ENCODE measurements at places on chromosomes 1 and 21.

GRCh38 chr1:231839999-231840398 lies 213.4 kb downstream of the DISC1 start:
- DNase-seq = no peak

DNA sequence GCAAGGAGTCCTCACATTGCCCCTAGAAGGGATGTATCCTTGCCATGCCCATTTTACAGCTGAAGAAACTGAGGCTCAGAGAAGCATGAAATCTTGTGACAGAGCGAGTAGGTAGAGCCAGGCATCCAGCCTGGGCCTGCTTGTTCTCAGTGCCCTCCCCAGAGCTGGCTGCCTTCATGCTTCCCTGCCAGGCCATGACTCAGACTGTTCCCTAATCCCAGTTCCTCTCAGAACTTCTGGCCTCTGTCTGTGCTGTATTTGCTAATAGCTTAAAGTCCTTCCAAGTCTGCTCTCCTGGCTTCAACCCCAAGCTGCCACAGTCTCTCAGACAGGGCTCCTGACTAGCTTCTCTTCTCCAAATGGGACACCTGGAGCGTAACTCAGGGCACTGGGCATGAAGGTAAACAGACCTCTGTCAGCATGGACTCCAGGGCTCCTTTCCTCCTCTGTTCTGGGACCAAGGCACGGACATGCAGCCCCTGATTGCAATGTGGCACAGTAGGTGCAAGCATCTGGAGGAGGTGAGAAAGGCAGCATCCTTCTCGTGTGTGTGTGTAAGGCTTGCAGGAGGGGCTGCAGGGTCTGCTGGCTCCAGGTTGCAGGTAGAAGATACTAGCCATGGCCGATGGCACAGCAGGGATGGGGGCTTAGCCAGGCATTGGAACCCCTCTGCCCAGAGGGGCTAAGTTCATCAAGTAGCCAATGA lies 122.7 kb downstream of the HMGB4 start:
- no peak for DNase-seq

DNA sequence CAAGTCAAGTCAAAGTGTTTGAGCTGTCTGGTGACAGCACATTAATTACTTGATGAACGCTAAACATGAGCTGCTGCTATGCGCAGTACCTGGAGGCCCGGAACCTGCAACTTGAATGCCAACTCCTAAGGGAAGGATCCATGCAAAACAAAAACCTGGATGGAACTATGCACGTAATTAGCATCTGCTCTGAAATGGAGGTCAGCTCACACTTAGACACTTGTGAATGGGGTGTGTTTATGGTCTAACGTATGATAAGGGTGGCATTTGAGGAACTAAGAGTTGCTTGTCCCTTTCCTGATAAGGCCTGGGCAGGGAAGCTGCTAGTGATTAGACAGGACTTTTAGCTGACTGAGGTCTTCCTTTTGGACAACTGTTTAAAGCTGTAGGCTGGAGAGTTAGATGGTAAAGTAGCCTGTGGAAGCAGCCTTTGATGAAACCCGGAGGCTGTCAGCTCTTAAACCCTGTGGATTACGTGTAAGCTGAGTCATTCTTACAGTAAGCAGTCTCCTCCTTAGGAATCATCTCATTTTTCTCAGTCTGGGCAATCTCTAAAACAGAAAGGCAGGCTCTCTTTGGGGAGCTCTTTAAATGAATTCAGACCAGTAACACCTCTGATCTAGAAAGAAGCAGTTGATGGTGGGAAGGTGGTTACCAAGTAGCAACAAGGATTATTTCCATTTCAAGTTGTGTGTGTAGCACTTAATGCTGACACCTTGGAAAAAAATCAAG lies 6.8 kb downstream of the TENT5C start:
- DNase-seq = no peak

GRCh38 chr1:25858494-25858893 lies 763 bp downstream of the AUNIP start:
- no peak for DNase-seq

GRCh38 chr1:241598249-241598648 lies 41.9 kb downstream of the CHML start:
- DNase-seq = no peak

DNA sequence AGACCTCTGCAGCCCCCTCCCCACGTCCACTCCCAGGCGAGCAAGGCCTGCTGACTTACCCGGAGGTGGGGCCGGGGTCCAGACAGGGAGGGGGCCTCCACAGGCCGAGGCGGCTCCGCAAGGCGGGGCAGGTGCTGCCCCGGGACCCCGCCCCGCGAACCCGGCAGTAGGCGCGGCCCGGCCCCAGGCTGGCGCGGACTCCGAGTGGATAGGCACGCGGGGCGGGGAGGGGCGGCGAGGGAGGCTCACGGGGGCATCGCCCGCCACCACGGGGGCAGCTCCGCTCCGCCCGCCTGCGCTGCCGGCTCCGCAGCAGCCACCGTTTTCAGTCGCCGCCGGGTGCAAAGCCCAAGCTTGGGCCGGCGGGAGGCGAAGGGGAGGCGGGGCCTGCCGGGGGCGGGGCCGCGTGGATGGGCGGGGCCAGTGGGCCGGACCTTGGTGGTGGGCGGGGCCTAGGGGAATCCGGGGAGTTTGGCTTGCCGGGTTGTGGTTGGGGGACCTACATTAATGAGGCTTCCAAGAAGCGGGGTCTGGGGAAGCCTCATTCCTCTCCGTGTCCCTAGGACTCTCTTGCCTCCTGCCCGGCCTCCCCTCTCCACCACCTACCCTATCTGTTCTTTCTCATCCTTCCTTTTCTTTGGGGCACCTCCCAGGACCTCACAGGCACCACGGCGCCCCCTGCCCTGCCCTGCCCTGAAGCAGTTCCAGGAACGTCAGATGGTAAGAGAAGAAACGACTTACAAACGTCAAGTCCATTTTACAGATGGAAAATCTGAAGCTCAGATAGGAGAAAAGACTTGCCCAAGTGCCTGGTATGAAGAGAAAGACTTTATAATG lies at the start of gene RIMS3:
Gene RIMS3 (minus strand): TSS at position 348 of the 837 bp plus-strand sequence. CDS start 23,757 bp downstream, outside the sequence.
- peak; percentile 97 for DNase-seq

DNA sequence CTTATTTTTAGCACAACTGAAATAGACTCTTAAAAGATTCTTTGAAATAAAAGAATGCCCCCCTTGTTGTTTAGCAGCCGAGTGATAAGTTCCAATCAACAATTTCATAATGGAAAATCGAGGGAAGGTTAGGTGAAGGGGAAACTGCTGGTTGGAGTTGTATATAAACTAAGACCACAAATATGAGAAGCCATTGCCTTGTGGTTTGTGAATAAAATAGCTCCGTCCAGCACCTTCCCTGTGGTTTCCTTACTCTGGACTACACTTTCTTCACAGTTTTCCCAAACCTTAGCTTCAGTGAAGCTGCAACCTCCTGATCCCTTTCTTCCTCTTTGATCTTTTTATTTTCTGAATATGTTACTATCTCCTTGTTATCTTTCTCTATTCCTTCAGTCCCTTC lies 6.7 kb upstream of the RAB3GAP2 start:
- DNase-seq = no peak

GRCh38 chr1:150730130-150730721 lies 9.5 kb upstream of the HORMAD1 start:
- no peak for DNase-seq

DNA sequence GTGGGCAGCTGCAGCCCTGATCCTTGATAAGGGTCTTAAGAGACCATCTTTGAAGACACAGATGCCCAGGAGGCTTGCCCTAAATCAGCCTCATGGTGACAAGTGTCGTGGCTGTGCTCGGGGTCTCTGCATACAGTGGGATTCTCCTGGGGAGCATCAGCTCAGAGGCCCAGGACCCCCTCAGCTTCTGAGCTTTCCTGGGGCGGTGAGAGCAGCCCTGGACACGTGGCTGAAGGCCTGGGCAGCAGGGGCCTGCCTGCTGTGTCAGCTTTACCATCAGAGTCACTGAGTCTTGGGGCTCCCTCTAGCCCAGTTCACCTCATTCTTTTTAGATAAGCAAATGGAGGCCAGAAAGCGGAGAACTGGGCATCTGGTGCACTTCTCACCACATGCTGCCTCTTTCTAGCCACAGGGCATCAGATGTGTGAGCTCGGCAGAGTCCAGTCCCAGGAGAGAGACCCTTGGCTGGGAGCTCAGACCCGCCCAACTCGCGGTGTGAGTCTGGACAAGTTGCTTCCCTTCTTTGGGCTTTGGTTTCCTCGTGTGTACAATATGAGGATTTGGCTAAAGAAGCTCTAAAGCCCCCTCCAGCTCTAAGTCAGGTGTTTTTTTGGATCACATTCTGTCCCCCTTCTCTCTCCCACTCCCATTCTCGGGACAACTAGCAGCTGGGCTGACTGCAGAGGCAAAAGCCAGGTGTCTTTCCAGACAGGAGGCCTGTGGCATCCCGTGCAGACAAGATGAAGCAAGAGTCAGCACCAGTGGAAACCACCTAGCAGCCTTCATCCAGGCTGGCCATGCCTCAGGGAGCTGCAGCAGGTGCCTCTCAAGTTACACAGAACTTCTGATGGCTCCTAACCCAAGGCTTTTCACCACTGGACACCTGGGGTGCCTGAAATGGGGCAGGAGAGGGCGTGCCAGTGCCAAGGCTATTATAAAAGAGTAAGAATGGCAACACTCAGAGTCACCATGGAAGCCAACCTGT lies 119.1 kb downstream of the KCNN3 start:
- DNase-seq = no peak

- peak; percentile 24 for DNase-seq
These were observed 27.7 kb downstream of the EPS15 start for GRCh38 chr1:51491166-51491981.

DNA sequence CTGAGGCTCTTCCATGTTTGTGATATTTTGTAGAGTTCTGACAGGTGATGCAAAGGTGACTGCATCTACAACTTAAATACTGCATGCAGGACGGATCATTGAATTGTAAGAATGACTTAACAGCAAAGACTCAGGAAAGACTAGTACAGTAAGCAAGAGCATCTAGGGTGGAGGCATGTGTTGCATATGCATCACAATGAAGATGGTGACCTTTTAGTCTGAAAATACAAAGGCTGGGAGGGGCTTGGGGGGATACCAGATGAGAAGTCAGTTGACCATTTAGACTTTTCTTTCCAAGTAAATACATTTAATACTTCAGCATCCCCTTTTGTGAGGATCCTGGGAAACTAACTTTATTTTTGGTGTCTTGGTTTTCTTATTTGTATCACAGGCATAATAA lies 145.5 kb downstream of the NUF2 start:
- DNase-seq = no peak

DNA sequence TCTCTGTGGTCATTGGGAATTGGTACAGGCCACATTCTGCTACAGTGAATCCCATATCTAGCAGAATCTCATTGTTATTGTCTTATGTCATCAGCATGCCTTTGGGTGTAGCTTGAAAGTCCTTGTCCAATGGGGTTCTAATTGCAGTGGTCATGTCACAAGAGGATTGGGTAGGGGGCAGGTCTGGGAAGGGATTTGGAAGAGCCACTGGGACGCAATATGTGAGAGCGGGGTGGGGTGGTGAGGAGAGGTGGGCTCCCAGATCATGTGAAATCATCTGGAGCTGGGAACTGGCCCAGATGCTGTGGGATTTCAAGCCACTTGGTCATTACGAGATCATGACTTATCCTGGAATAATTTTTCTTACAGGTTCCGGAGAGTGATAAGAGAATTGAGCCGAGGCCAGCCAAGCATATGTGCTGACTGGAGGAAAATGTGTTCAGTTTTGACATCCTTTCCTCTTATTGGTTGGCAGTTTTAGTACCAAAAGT lies 16.3 kb downstream of the CNIH3 start:
- DNase-seq = no peak

DNA sequence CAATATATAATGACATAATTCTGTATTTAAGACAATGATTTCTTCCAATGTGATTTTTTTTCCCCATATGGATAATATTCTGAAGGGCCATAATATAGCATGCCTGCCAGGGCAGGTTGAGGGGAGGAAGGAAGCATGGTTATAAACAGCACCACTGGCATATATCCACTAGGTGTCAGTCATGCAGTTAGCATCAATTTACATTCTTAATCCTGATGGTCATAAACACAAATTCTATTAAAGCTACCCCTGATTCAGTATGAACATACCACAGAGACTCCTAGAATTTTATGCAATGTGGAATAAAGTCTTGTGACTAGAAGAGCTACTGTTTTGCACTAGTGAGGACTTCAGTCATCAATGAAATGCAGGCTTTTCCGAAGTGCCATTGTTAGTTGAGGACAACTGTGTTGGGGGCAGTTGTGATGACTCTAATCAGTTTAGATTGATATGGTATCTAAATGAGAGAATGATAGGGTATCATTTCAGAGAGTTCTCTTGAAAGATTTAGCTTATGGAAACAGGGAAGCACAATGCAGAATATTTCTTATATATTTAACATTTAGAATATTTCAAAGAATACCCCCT lies 342.7 kb upstream of the NR5A2 start:
- DNase-seq = peak; percentile 28

GRCh38 chr1:115726161-115726560 lies 42.4 kb downstream of the CASQ2 start:
- DNase-seq = no peak

DNA sequence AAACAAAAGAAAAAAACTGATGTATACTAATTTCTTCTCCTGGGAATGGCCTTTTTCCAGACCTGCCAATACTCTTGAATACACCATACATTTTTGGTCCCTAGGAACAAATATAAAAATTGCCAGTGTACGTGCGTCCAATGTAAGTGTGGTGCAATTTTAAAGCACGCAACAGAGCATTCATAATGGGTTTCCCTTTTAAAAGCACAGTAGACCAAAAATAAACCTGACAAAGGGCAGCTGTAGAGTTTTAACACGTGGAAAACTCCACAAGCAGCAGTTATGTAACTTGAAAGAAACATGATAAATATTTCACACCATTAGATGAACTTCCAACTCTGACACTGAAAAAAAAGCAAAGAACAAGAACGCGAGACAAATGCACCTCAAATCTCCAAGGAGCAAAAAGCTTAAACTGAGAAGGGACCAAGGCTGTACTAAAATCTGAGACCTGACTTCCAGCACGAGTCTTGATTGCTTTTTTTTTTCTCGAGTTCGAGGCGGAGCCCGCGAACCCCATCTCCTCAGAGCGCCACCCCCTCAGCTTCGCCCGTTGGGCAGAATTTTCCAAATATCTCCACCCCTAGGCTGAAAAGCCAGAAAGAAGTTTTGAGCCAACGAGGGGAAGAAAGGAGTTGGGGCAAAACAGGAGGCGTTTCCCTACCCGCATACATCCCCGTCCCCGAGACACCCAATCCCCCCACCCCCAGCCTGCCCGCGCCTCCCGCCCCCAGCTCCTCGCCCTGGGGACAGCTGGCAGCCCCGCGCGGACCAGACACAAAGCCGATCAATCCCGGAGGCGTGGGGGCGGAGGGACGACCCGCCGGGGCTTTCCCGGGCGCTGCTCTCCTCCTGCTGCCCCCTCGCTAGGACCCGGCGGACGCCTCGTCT lies at the start of gene JAM2:
Gene JAM2 (plus strand): TSS at position 599 of the 891 bp plus-strand sequence. CDS start 564 bp downstream, outside the sequence.
- peak; percentile 81 for DNase-seq

- DNase-seq = no peak
These were observed 48.2 kb upstream of the IRF2BP2 start for GRCh38 chr1:234658138-234658537.

- no peak for DNase-seq
These were observed 10.2 kb downstream of the TAS1R2 start for GRCh38 chr1:18849261-18849711.

DNA sequence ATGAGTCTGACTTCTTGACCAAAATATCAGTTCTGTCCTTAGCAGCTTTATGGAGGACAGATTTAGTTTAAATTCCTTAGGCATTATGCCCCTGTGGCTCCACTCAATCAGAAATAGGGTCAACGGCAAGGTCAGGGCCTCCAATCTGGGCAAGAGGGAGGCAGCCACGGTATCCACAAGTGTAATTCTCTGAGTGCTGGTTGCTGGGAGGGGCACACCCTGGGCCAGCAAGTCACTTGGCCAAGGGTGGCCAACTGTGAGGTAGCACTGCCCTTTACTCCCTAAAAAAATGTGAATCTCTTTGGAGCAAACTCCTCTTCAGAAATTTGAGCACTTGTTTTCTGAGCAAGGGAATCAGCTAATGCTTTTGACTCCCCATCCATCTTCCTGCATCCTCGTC lies 12.8 kb downstream of the SPATA46 start:
- no peak for DNase-seq
